ENCODE measurements at places on chromosomes 1 and 21.

DNA sequence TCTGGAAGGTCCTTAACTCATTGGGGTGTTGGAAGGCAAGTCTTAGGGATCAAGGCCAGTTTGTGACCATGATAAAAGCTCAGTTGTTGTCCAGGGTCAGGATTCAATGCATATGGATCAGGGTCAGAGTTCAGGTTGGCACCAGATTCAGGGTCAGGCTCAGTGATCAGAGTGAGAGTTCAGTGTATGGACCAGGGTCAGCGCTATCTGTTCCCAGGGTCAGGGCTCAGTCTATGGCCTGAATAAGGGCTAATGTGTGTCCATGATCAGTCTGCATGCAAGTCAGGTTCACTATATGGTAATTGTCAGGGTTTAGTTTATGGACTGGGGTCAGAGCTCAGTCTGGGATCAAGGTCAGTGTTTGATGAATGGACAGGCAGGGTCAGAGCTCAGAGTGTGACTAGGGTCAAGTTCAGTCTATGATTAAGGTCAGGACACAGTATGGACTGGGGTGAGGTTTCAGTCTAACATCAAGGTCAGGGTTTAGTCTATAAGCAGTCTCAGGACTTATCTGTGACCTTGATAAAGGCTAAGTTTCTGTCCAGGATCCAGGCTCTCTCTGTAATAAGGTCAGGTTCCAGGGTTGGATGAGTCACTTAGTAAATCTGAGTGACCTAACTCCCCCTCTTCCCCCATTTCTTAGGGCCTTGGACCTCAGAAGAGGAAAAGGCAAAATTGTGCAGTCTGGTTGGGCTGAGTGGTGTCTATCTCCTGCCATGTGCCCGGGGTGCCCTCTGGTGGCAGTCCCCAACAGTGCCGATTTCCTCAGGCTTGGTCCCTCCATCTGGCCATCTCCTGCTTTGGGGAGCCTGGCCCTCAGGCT lies 23.8 kb downstream of the KNCN start:
- DNase-seq = peak; percentile 84

- DNase-seq = no peak
These were observed 467.3 kb downstream of the CAMTA1 start for GRCh38 chr1:7252411-7253117.

DNA sequence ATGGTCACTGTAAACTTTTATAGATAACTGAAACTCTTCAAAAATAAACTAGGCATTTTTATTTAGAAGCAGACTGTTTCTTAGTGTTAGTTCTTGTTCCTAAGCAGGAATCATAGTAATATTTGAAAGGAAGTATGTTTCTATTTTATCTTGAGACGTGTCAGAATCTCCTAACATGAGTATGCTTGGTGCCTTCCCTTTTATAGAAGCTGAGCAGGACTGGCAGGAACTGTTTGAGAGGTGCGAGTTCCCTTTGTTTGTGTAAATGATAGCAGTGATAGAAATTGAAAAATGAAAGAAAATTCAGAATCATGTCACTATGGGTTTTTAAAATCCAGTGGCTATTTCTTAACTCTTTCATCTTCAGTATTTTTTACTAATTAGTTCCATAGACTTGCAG lies 56.9 kb downstream of the LRRC8D start:
- peak; percentile 12 for DNase-seq

- no peak for DNase-seq
These were observed 162.7 kb downstream of the IER5 start for GRCh38 chr1:181251001-181251712.

- DNase-seq = no peak
These were observed 66.0 kb upstream of the LAPTM5 start for GRCh38 chr1:30823627-30823968.

GRCh38 chr21:38401191-38401926 lies 96.9 kb downstream of the ERG start:
- no peak for DNase-seq

- no peak for DNase-seq
These were observed 43.7 kb upstream of the IPO9 start for GRCh38 chr1:201785291-201785690.

GRCh38 chr1:26913754-26914619 lies at the start of gene NR0B2:
Gene NR0B2 (minus strand): TSS chr1:26913975. CDS start chr1:26913940, 35 bp downstream.
- DNase-seq = no peak

GRCh38 chr21:44444286-44444931 lies 10.9 kb upstream of the LRRC3 start:
- DNase-seq = peak; percentile 10

- DNase-seq = no peak
These were observed 89.0 kb upstream of the HMCN1 start for GRCh38 chr1:185645162-185645640.

GRCh38 chr1:160101717-160102522 lies 3.5 kb upstream of the IGSF8 start:
- DNase-seq = no peak

DNA sequence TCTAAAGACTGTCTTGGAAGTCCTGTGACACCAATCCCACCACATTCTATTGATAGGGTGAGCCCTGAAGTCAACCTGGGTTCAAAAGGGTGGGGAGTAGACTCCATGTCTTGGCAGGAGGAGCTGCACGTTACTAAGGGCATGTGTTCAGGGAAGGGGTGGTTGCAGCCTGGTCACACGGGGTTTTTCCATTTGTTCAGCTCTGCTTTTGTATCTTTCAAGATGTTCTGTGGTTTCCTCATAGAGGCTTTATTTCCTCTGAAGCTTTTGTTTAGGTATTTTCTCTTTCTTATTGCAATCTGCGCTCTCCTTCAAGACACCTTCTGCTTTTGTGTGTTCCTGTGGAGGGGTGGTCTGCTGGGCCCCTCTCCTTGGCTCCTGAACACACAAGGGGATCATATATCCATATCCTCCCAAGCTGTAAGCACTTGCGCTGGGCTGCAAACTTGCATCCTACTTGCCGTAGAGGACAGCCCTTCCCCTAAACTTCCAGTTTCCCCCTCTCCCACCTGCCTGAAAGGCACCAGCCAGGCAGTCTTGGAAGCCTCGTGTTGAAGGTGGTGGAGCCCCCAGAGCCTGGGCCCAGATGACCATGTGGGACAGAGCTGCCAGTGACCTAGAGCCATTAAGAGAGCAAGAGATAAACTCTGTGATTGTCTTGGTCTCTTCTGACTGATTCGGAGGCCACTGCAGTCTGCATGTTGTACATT lies 62.5 kb upstream of the TRAPPC10 start:
- no peak for DNase-seq

GRCh38 chr1:15110867-15111230 lies 42.7 kb upstream of the TMEM51 start:
- no peak for DNase-seq

GRCh38 chr21:28261298-28261697 lies 731.4 kb downstream of the LTN1 start:
- DNase-seq = no peak

DNA sequence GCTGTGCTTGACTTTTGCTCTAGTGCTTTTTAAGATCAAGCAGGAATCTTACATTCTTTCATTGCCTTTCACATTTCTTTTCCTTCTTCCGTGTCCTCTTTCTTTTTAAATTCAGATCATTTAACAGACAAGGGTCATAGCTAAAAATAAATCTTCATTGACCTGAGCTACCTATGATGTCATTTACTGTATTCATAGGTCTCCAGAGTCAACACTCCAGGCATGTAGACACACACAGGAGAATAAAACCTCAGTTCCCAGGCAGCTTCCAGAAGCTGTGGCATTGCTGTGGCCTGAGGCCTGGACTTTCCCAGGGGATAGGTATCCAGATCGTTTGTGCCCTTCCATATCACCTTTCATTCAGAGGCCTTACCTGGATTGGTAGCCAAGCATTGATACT lies 38.5 kb upstream of the ENAH start:
- DNase-seq = no peak

- DNase-seq = no peak
These were observed 9.0 kb downstream of the EPS8L3 start for GRCh38 chr1:109754738-109755137.

GRCh38 chr1:79859212-79859948 lies 852.9 kb upstream of the ADGRL4 start:
- DNase-seq = no peak

DNA sequence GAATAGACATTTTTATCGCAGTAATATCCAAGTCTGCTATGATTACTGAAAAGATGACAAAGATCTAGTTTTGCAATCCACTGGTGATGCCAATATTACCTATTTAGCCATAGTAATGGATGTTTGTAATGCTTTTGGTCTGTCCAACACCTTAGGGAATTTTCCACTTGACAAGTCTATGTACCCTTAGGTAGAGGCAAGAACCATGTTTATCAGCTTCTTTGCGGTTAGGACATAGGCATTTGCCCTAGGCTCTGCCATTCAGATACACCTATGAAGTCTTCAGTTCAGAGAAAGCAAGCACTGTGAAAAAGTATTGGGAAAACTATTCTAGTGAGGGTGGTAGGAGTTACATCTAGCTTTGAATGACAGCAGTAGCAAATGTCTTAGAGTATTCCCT lies 40.2 kb upstream of the SLC35D1 start:
- DNase-seq = no peak

DNA sequence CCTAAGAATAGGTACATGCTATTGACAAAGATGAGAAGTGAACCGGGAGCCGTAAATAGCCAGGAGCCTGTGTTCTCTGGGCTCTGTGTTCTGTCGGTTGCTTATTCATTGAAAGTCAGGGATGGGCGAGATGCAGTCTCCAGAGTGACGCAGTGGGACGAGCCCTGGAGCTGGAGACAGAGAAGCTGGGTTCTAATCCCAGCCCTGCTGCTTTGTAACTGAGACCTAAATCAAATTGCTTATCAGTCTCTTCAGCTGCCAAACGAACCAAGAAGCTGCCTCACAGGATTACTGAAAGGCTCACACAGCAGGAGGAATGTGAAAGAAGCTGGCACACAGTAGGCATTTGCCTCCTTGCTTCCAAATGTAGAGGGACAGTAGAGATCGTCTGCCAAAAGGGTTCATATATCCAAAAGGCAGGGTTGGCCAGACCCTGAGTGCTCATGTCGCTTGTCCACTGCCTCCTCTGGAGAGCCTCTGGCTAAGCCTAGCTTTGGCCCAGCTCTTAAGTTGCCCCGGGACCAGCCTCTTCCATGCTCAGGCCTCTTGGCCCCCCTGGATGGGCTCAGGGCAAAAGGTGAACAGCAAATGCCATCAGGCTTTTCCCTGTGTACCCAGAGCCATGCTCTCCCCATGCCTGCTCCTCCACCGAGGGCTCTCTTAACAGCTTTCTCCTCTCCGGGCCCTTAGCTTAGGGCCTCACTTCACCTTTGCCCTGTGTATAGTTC lies 134.2 kb upstream of the IPO9 start:
- DNase-seq = no peak

GRCh38 chr1:15788624-15789301 lies 18.7 kb downstream of the UQCRHL start:
- DNase-seq = no peak

DNA sequence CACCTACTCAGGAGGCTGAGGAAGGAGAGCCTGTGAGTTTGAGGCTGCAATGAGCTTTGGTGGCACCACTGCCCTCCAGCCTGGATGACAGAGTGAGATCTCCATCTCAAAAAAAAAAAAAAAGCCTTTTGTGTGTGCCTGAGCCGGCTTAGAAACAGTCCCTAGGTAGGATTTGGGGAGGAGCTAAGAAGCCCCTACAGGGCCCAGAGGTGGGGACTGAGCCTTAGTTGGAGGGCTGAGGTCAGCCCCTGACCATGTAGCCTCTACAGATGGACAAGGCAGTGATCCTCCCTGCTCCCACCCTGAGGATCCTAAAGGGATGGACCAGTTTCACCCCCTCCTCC lies 2.5 kb downstream of the ADAMTSL4 start:
- DNase-seq = no peak

GRCh38 chr1:75203415-75204277 lies 69.5 kb downstream of the LHX8 start:
- DNase-seq = peak; percentile 21

GRCh38 chr1:36861375-36861774 lies 172.9 kb downstream of the GRIK3 start:
- no peak for DNase-seq

- no peak for DNase-seq
These were observed 196.5 kb downstream of the DYRK1A start for GRCh38 chr21:37562920-37563640.
